ENCODE measurements at places on chromosomes 4 and X.

DNA sequence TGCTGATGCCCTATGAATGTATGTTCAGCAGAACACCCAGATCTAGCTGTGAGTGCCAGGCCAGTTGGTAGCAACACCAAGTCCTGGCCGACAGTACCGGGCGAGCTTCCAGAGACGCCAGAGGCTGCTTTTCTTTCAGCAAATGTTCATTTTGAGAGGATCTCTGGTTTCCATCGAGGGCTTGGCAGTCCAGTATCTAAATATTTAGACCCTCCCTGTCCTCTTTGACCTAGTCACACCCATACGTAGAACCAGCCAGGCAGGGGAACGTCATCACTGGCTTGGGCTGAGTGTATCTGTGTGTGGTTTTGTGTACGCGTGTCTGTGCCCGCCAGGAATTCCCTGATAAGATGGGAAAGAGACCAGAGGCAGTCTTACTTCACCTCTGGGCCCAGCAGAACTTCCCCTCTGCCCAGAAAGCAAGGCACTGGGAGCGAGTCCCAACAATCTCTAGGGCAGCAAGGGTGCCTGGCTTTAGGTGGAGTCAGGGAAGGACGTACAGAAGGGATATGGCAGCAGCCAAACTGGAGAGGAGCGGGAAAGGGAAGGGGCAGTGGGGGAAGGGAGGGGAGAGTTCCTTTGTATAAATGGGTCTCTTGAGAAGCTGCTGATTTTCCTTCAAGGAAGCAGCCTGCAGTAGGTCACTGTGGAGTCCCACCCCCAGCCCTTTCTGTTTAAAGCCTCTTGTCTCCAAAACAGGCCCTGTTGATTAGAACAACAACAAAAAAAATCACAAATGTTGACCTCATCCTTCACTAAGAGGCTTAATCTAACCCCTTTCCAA, 15.0 kb upstream of the ELF4 start:
- DNase-seq = peak; percentile 32

- no peak for DNase-seq
These were observed 160.0 kb upstream of the ARX start for GRCh38 chrX:25175743-25176142.

DNA sequence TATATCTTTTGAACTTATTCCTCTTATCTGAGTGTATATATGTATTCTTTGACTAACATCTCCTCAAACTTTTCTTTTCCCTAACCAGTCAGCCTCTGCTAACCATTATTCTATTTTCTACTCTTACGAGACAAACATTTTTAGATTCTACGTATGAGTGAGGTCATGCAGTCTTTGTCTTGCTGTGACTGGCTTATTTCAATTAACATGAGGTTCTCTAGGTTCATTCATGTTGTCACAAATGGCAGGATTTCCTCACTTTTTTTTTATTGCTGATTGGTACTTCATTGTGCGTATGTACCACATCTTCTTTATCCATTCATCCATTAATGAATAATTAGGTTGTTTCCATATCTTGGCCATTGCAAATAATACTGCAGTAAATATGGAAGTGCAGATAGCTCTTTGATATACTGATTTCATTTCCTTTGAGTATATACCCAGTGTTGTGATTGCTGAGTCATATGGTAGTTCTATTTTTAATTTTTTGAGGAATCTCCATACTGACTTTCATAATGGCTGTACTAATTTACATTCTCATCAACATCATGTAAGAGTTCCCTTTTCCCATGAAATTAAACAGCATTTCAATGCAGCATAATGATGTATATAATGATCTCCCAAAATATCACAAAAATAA, 80.1 kb downstream of the HS3ST1 start:
- DNase-seq = no peak

GRCh38 chr4:10104211-10104990, 12.2 kb downstream of the WDR1 start:
- DNase-seq = no peak

GRCh38 chr4:3719191-3719590, 47.0 kb upstream of the ADRA2C start:
- DNase-seq = no peak

GRCh38 chrX:10072786-10073568, 83.8 kb upstream of the CLCN4 start:
- no peak for DNase-seq

GRCh38 chrX:3346501-3347259, at the start of gene MXRA5:
Gene MXRA5 (minus strand): TSS chrX:3346652. CDS start chrX:3343833, 2,819 bp downstream.
- peak; percentile 79 for DNase-seq

DNA sequence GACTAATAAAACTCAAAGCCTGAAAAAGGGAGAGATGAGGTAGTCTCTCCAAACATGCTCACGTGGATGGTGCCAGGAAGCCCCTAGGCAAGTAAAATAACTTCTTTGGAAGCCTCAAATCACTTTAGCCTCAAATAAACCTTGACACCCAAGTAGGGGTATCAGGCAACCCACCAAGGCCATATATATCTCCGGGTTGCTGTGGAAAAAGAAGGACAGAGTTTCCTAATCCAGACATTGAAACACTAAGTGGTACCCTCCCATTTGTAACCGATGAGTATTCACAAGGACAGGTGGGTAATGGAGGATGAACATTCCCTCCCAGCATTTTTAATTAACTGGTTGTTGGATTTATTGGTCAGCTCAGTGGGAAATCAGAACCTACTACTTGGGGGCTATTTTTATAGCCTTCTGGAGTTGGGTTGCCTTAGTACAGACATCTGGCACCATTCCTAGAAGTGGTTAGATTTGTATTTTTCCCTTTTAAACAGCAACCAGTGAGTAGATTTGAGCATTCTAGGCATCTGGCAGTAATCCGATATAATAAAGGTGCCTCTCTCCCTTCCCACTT, 87.7 kb downstream of the GPC3 start:
- no peak for DNase-seq

DNA sequence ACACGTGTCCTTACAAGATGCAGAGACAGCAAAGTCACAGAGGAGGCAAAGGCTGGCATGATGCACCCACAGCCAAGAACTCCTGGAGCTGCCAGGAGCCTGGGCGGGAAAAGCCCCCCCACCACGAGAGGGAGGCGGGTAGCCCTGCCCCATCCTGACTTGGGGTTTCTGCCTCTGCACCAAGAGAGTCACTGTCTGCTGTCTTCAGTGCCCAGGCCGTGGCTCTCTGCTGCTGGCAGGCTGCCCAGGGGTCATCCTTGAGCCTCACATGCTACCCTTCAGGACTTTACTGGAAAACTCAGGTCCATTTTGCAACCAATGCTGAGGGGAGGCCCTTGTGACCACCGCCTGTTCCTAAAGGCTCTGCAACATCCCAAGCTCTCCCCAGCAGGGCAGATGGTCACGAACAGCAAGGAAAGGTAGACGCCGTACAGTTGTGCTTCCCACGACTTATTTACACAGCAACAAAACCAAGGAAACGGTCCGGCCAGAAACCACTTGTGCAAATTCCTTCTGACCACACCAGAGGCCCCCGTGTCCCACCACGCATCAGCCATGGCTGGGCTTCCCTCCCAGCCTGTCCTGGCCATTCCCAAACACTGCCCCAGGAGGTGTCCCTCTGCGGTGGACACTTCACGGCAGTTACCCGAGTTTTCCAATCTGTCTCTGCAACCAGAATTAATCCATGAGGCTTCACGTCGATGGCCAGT, 56.9 kb downstream of the ACOX3 start:
- DNase-seq = peak; percentile 87

DNA sequence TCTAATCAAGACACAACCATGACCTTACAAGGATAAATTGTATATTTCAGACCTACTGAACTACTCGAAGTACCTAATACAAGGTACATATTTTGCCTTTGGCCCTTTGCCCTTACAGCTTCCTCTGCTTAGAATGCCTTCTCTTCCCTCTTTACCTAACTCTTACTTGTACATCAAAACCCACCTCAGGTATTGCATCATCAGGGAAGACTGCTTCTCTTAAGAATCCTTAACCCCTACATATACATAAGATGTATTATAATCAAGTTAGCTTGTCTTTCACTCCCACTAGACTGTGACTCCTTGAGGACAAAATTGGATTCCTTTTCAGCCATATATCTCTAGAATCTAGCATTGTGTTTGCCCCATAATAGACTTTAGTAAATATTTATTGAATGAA, 101.7 kb upstream of the STIM2 start:
- DNase-seq = no peak
